Kidney (tissue), 22 donors: ENCODE measurements at places on chromosomes 7 and 10.
A peak's percentile ranks its signal among the peaks of the same experiment; 100 is the strongest.

DNA sequence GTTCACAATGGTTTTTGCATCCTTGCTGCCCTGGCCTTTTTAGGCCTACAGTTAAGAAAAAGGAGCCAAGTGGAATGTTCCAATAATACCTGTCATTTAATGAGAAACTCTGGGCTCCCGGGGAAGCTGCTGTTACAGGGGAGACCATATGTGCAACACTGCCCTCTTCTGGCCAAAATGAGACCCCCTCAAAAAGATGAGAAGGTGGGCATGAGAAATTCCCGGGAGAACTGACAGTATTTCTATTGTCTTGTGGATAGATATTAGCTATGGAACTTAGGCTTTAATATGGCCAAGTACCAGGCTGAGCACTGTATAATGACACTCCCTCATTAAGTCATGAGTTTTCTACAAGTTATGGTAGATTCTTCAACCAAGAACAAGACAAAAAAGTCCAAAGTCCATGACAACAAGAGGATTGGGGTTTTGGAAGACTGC, 99.4 kb downstream of the CCDC3 start:
- no peaks in the 10 kb centered on the region for H3K4me1 ChIP-seq
- no peak overlapping the region for H3K4me3 ChIP-seq
- no peak overlapping the region for H3K27ac ChIP-seq
- H3K36me3 ChIP-seq: no peaks in the 10 kb centered on the region
- DNase-seq: peak; percentile 86

DNA sequence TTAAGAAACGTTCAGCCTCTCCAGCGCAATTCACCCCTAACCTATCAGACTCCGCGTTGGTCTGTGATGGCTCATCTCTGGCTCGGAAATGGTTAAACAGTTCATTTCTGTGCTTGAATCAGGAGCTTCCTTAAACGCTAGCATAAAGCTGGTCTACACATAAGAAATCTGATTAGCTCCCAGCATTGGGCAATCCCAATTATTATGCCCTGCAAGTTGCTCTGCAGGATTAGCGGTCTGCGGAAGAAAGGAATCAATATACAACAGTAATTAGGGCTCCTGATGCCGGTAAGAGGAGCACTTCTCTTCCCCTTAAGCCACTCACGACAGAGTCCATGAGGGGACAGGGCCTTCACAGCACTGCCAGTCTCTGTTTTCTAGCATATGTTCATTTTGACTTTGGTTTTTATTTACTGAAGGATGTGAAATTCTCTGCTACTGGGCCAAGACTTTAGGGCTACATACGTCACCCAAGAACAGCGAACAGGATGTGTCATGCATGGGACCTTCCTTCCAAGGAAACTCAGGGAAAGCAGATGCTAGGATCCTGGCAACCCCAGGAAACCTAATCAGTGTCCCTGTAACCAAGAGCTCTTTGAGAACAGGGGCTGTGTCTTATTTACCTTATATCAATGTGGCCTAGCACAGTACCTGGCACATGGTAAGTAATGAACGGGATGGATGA, 324.4 kb downstream of the KCNMA1 start:
- H3K4me1 ChIP-seq: no peaks in the 10 kb centered on the region
- H3K36me3 ChIP-seq: no peaks in the 10 kb centered on the region
- no peak overlapping the region for H3K27ac ChIP-seq
- H3K27me3 ChIP-seq: no peaks in the 10 kb centered on the region
- no peak overlapping the region for H3K4me3 ChIP-seq
- no peak for DNase-seq

GRCh38 chr10:33334153-33334804, at the start of gene NRP1:
Gene NRP1, minus strand, starts transcription at chr10:33334667. Its CDS starts 285 bp downstream, at chr10:33334382.
- peak within 1 kb of the TSS; percentile 77 for H3K4me3 ChIP-seq
- peak within 1 kb of the TSS; percentile 89 for H3K27ac ChIP-seq
- H3K27me3 ChIP-seq: no peaks in the 10 kb centered on the region
- peaks cover under 1% of the 10 kb centered on the region for H3K36me3 ChIP-seq

DNA sequence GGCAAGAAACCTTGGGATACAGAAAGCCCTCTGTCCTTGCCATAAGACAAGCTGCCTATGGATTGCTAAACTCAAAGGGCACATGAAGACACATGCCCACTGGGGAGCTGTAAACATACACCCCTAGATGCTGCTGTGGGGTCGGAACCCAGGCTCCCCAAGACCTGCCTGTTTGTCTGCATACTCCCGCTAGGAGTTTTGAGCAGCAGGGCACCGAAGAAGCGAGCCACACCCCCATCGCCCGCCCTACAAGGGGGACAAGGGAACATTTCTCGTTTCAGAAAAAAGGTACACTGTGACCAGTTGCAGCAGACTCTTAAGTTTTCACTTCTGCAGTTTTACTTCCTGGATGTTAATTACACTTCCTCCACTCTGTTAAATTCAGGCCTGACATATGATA, 680.2 kb upstream of the GHITM start:
- H3K27ac ChIP-seq: no peak overlapping the region
- H3K4me1 ChIP-seq: no peaks in the 10 kb centered on the region
- no peak for DNase-seq
- no peak overlapping the region for H3K4me3 ChIP-seq
- no peaks in the 10 kb centered on the region for H3K36me3 ChIP-seq

GRCh38 chr10:5466451-5467206, 32.7 kb downstream of the CALML5 start:
- H3K4me3 ChIP-seq: no peak overlapping the region
- H3K27ac ChIP-seq: peak overlapping the region; percentile 30
- peaks cover 6% of the 10 kb centered on the region for H3K4me1 ChIP-seq
- H3K36me3 ChIP-seq: no peaks in the 10 kb centered on the region

- no peaks in the 10 kb centered on the region for H3K27me3 ChIP-seq
- H3K36me3 ChIP-seq: peaks cover 2% of the 10 kb centered on the region
- no peaks in the 10 kb centered on the region for H3K4me1 ChIP-seq
- DNase-seq: no peak
- no peak overlapping the region for H3K4me3 ChIP-seq
- H3K27ac ChIP-seq: no peak overlapping the region
Observed at GRCh38 chr7:6180344-6180725, 92.1 kb downstream of the CYTH3 start.

DNA sequence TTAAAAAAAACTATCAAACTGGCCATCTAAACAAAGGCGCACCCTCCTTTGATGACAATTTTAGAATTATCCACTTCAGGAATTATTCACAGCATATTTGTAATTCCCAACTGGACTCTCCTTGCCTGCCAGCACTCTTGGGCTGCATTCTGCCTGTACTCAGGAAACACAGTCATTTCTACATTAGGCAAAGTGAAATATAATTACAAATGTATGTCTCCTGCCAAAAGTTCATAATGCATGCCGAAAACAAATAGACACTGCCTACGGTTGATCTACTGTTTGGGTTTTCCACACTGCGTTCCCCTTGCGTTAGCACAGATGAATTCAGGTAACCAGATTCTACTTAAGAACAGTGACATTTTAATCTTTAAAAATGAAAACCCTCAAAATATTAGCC, 1.9 kb downstream of the HGF start:
- H3K27ac ChIP-seq: no peak overlapping the region
- H3K4me3 ChIP-seq: peak overlapping the region; percentile 29
- no peak for DNase-seq
- H3K36me3 ChIP-seq: no peaks in the 10 kb centered on the region

DNA sequence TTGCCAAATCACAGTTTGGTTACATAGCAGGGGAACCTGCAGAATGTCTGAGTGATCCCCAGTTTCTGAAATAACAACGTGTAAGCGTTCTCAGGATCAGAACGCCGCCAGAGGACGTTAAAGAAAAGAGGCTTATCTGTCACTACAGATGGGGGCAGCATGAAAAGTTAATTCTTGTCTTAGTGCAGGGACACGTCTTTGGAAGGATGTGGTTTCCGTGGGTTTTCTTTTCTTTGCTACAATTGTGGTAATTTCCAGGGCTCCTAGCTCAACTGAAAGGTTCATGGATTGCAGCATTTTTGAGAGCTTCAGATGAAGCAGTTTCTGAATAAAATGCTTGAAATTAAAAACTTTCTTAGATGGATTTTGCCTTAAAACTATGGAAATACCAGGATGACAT, 106.6 kb downstream of the PRKCQ start:
- no peak overlapping the region for H3K4me3 ChIP-seq
- no peak for DNase-seq
- peak overlapping the region; percentile 9 for H3K27ac ChIP-seq
- no peaks in the 10 kb centered on the region for H3K27me3 ChIP-seq

DNA sequence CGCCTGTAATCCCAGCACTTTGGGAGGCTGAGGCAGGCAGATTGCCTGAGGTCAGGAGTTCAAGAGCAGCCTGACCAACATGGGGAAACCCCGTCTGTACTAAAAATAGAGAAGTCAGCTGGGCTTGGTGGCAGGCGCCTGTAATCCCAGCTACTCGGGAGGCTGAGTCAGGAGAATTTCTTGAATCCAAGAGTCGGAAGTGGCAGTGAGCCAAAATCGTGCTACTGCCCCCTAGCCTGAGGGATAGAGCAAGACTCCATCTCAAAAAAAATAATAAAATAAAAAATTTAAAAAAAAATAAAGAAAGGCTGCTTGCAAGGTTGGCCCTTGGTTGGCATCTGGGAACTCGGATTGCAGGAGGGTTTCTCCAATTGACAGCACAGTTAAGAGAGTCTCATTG, 221.6 kb downstream of the DGKI start:
- no peak overlapping the region for H3K4me3 ChIP-seq
- no peaks in the 10 kb centered on the region for H3K4me1 ChIP-seq
- no peaks in the 10 kb centered on the region for H3K27me3 ChIP-seq
- H3K36me3 ChIP-seq: no peaks in the 10 kb centered on the region
- no peak for DNase-seq
- H3K27ac ChIP-seq: no peak overlapping the region

GRCh38 chr10:15293862-15294842, 76.9 kb downstream of the FAM171A1 start:
- no peak for DNase-seq
- H3K27me3 ChIP-seq: no peaks in the 10 kb centered on the region
- H3K4me3 ChIP-seq: no peak overlapping the region
- no peaks in the 10 kb centered on the region for H3K36me3 ChIP-seq
- no peaks in the 10 kb centered on the region for H3K4me1 ChIP-seq

- H3K4me1 ChIP-seq: no peaks in the 10 kb centered on the region
- H3K36me3 ChIP-seq: no peaks in the 10 kb centered on the region
- H3K4me3 ChIP-seq: no peak overlapping the region
Observed at GRCh38 chr7:105364684-105365083, 24.0 kb downstream of the SRPK2 start.

DNA sequence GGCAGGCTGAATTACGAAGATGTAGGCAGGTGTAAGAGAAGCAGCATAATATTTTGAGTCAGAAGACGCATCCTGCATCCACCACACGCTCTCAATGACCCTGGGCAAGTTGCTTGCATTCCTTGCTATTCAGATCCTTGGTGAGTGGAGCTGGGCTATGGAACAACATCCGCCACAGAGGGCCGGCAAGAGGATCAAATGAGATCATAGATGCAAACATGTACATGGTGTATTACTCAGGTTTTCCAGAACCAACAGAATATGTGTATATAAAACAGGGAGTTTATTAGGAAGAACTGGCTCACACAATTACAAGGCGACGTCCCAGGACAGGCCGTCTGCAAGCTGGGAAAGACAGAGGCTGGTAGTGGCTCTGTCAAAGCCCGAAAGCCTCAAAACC, 51.5 kb downstream of the ADAM12 start:
- no peak for DNase-seq
- no peaks in the 10 kb centered on the region for H3K36me3 ChIP-seq
- no peaks in the 10 kb centered on the region for H3K4me1 ChIP-seq
- no peak overlapping the region for H3K4me3 ChIP-seq
- H3K27me3 ChIP-seq: no peaks in the 10 kb centered on the region

DNA sequence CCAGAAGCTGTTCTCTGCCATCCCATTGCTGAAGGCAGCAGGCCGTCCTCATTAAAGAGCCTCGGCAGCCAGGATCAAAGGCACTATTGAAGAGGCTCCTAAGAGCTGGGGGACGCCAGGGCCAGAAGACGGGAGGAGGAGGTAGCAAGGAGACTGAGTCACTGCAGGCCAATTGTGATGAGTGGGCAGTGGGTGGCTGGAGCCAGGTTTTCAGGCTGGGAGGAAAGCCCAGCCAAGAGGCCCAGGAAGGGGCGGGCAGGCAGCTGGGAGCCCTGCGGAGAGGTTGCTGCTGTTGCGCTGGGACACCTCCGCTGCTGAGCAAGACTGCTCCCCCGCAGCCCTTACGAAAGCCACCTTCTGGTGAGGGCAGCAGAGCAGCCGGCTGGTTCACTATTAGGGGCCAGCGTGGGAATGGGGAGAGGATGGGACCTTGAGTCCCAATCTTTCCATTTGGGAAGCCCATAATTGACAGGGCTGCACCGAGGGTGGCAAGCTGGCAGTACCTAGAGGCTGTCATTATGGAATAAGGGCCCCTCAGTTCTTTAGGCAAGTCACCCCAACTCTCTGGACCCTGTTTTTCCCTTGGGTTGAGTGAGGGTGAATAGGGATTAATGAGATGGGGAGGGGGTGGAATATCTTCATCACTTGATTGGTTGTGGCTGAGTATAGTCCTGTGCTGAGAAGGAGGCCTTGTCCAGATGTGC, 48.4 kb downstream of the UNC5B start:
- H3K4me3 ChIP-seq: no peak overlapping the region
- no peak overlapping the region for H3K27ac ChIP-seq
- H3K4me1 ChIP-seq: peaks cover 4% of the 10 kb centered on the region
- H3K36me3 ChIP-seq: no peaks in the 10 kb centered on the region

- no peaks in the 10 kb centered on the region for H3K27me3 ChIP-seq
- no peak overlapping the region for H3K4me3 ChIP-seq
- H3K4me1 ChIP-seq: no peaks in the 10 kb centered on the region
- no peaks in the 10 kb centered on the region for H3K36me3 ChIP-seq
Observed at GRCh38 chr7:19648791-19649190, 60.0 kb downstream of the POLR1F start.

DNA sequence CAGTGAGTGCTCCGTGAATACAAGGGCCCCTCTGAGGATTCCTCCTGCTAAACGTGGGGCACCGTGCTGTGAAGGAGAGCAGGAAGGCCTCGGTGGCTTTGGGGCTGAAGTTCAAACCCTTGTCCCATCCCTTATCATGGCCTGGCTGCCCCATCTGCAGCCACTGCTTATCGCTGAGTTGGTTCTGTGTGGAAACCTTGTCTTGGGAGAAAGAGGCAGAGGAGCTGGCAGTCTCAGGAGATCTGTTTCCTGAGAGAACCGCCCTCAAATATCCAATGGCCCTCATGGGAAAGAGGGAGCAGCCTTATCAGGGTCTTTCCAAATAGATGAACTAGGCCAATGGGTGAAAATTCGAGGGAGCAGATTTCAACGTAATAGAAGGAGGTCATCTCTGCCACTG, 52.0 kb upstream of the NRF1 start:
- H3K4me1 ChIP-seq: no peaks in the 10 kb centered on the region
- no peak for DNase-seq
- no peak overlapping the region for H3K27ac ChIP-seq
- H3K27me3 ChIP-seq: no peaks in the 10 kb centered on the region
